Kidney glomerular epithelial cell (primary cell): ENCODE measurements at places on chromosomes 2 and 18.

DNA sequence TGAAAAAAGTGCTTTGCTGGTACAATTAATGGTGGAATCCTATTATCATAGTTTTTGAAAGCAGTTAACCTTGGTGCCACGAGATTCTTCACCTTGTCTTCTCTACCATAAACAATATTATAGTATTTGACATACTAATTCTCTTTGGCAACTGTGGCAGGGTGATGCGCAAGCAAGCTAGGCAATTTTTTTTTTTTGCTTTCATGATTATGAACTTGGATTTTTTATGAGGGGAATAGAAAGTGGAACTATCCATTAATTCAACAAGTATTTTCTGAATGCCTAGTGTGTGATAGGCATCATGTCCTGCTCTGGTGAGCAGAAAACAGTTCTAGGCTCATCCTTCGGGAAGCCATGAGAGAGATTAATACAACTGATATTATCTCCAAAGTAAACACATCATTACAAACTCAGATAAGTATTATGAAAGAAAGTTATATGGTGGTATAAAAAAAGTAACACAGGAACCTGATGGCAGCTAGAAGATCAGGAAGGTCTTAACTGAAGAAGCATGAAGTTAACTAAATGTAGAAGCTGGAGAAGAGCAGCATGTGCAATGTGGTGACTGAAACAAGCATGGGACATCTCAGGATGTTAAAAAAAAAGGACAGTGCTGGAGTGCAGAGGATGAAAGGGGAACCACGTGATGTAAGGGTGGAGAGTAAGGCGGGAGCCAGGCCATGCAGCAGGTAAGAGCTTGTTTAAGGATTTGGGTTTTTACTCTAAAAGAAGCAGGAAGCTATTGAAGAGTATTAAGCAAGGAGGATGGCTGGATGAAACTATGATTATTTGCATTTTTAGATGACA, 113.7 kb downstream of the ZEB2 start:
- no peak for DNase-seq

DNA sequence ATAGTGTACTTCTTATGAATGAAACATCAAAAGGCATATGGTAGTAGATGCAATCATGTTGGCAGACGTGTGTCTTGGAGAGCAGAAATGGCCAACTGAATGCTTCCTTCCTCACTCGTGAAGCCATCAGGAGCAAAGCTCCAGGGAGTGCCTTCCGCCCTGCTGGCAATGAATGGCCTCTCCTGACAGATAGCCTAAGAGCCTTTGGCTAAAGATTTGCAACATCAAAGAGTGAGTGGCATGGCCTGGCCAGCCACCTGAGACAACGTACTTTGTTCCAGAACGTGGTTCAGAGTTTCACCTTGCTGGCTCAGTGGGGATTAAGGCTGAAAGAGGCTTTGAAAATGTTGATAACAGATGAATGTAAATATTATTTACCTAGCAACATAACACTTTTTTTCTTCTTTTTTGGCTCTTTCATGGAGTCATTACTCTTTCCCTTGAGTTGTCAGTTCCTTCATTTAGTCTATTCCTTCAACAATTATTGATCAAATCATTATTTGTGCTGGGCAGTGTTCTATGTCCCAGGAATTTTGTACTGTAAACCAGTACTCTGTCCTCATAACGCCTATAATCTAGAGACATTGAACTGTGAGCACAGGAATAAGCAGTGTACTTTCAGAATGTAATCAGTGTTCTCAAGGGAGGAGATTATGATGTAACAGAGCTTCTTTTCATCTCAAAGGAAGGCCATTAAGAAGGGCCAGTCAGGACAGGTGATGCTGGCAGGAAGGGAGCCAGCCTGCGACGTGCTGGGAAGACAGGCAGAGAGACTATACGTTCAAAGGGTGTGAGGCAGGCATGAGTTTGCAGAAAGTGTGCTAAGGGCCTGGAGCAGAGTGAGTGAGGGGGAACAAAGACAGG, 59.4 kb upstream of the SH3RF3 start:
- no peak for DNase-seq

- DNase-seq = no peak
These were observed 125.9 kb downstream of the NCKAP5 start for GRCh38 chr2:133442393-133442792.

GRCh38 chr2:108287169-108287568, 1.5 kb upstream of the SULT1C2 start:
- DNase-seq = no peak

- DNase-seq = no peak
These were observed 540.0 kb upstream of the GYPC start for GRCh38 chr2:126115975-126116374.
